ENCODE measurements at places on chromosomes 13 and 19.

DNA sequence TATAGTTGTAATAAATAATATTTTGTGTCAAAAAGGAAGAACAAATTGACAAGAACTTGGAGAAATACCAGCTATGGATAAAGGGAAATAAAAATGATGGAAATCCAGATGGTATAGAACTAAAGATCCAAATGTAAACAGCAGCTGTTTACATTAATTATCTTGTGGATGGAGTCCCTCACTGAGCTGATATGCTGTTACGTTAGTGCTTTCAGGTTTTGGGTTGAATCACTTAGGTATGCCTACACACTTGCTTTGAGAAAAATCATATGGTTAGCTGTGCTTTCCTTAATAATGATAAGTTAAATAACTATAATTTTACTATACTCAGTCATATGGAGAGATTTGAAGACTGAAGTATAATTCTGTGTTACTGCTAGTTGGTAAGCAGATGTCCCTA lies 27.7 kb downstream of the WASF3 start:
- no peak for DNase-seq

DNA sequence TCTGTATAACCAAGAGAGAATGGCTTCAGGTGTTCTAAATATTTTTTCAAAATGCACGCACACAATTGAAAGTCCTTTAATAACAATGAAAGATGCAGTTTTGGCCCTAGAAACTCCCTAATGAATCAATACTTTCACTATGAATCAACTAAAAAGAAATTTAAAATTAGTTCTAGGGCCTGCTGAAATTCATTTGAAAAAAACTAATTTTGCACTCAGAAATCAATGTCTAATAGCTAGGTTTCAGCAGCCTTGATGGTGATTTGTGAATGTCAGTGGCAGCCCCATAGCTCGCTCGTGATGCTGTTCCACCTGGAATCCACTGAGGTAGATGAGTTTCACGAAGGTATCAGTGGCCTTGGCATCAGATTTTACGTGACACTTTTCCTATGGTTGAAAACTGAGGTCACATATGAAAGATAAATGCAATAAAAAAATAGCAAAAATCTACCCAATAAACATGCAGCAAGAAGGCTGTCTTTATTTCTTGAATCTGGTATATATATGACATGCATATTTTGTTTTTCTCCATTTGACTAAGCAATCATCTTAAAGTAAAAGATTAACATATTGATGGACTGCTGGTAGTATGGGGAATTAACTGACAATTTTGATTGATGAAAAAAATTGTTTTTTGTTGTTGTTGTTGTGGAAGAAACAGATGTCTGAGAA lies 141.0 kb downstream of the AKAP11 start:
- DNase-seq, result no peak

DNA sequence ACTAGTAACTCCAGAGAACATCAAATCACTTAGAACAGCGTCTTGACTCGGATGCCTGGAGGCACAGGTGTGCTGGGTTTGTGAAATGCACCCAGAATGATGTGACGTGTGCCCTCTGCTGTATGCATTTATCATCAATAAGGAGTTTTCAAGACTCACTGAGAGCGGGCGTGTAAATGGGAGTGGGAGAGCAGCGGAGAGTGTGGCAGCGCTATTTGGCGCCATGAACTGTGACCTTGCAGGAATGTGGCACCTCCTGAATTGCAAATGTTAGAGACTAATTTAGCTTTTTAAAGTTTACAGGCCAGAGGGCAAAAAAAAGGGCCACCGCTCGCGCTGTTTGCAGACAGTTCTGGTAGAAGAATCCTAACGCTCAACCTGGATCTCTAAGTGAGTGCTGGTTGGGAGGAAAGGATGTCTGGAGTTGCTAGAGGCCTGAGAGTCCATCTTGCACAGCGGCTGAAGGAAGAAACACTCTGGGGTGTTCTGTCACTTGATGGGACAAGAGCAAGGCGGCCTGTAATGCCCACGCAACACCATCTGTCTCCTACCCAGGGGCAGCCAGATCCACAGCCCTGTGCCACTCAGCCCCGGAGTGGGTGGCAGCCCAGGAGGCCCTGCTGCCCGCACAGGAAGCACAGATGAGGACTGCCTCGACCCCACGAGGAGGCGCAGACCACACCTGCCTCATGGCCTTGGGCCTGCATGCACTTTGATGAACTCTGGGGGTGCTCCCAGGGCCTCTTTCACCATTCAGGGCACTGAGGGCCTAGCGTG lies 19.7 kb downstream of the RANBP3 start:
- DNase-seq, result no peak

DNA sequence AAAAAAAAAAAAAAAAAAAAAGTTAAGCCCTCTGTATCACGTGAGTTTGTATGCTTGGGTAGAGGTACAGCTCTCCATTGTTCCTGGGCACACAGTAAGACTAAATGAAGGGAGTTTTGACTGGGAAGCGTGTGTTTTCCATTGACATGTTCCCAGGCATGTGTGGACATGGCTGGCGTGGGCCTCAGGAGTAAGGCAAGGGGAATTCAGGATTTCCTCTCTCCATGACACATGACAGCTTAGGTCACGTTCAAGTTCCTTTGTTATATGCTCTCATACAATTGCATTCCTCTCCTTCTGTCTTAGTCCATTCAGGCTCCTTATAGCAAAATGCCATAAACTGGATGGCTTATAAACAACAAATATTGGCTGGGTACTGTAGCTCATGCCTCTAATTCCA lies 17.1 kb upstream of the MAP3K10 start:
- DNase-seq, result no peak

DNA sequence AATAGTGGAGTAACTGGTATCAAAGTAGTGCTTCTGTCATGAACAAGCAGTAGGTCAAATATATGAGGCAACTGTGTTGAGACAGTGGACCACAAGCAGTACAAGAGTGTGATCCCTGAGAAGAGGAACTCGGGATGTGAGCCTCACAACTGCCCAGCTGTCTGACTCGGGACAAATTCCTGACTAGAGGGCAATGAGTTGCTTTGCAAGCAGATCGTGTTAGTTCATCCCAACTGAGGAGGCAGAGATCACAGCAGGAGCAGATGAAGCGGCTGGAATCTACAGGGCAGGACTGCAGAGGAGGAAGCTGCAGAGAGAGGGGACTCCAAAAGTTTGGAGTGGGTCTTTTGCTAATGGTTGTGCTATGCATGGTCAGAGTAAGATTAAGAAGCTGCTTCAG lies 741.1 kb downstream of the DIAPH3 start:
- no peak for DNase-seq

- DNase-seq, result no peak
These were observed 50.0 kb upstream of the WDFY2 start for GRCh38 chr13:51534041-51534817.

- no peak for DNase-seq
These were observed 14.8 kb downstream of the PNPLA6 start for GRCh38 chr19:7550169-7550770.

DNA sequence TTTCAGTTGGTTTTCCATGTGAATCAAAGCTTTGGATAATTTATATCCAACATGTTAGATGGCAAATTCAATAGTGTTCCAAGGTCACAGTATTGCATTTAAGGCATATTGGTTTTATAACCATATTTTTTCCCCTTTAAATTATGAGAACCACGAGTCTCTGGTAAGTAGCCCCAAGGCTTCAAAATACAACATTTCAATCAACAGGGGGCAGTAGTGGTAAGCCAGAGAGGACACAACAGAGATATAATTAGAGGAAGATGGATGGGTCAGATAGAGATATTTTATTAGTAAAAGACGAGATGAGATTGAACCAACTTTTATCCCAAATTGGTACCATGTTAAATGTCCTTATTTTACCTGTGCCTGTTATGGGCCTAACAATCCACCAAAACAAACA lies 53.1 kb downstream of the KL start:
- DNase-seq, result peak; percentile 4

- DNase-seq, result peak; percentile 24
These were observed 15.7 kb downstream of the PLIN3 start for GRCh38 chr19:4851551-4852290.

GRCh38 chr13:113969973-113970611 lies 3.8 kb downstream of the C13orf46 start:
- DNase-seq, result no peak

- no peak for DNase-seq
These were observed at the start of gene SLC5A5 for GRCh38 chr19:17871878-17872250. TSS of gene SLC5A5 (plus strand) at chr19:17871945. CDS start at chr19:17872320, 375 bp downstream.

GRCh38 chr19:55451965-55452748 lies 9.1 kb upstream of the SHISA7 start:
- DNase-seq, result no peak

DNA sequence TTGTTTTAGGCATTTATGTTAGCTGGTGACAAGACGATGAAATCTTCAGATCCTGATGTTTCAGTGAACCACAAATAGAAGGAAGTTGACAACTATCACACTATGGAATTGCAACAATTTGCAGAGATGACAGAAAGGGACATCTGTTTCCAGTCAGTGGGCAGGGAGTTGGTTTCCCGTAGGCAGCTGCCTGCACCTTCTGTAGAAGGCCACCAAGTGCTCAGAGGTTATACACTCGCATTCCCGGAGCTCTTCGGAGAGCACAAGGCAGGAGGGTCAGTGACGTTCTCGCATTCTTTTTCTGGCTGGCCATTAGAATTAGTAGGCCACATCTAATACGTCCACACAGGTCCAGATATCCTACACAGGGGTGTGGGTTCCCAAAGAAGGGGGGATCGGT lies 129.4 kb downstream of the SHISA2 start:
- no peak for DNase-seq

DNA sequence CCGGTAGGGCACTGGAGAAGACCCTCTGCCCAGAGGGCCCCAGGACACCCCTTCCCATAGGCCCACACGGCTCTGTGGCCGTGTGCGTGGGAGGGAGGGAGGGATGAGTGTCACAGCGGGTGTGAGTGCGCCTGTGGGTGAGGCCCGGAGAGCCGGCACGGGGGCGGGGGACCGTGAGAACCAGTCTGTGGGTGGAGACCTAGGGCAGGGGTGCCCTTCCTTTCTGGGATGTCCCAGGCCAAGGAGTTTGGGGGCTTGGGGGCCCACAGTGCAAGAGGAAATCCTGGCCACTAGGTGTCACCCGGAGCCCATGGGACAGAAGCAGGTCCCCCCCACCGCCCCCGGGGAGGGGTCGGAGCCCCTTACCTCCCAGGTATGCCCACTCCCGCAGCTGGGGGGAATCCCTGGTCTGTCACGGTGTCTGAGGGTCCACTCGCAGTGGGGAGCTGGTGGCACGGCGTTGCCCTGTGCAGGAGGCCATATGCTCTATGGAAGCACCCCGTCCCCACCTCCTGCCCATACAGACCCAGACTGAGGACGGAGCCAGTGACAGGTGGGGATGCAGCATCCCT lies 16.0 kb upstream of the SLC7A10 start:
- no peak for DNase-seq

DNA sequence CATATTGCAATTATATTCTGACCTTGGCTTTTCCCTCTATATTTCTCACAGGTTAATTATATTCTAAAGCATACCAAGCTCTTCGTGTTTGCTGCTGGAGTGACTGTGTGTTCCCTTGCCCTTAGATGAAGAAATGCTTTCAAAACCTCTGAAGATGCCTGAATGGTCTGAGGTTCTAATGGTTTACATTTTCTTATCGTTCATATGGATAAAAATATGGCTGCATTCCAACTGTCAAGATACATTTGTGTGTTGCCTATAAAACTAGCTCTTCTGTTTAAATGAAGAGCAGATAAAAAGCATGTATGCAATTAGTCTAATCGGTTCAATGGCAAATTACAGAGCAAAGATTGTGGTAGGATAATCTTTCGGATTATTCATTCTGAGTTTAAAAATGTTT lies 68.4 kb upstream of the ANKRD10 start:
- no peak for DNase-seq

DNA sequence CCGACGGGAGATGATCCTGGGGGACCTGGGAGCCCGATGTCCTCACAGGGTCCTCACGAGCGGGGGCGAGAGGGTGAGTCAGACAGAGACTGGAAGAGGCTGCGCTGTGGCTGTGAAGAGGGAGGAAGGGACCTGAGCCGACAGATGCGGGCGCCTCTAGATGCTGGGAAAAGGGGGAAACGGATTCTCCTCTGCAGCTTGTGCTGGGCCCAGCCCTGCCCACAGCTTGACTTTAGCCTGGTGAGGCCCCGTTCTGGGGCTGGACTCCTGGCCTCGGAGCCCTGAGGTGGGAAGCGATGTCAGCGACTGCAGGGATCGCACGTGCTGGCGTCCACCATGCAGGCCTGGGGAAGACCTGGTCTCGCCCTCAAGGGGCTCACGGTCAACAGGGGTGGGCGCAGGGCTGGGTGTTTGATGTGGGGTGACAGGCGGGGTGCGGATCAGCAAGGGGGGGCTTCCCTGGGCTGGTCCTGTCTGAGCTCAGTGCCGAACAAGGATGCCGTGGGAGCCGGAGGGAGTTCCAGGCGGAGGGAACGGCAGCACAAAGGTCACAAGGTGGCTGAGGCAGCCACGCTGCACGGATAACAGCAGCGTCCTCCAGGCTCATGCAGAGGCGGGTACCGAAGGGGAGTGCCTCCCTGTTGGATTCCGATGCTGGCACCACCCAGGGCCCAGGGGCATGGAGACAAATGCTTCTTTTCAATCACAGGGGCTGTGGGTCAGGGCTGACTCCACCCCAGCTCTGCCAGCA lies 31.8 kb downstream of the PIP5K1C start:
- no peak for DNase-seq

GRCh38 chr13:101780211-101780610 lies 327.7 kb downstream of the ITGBL1 start:
- no peak for DNase-seq

- peak; percentile 32 for DNase-seq
These were observed 97.7 kb upstream of the IPO5 start for GRCh38 chr13:97855570-97856303.

- DNase-seq, result no peak
These were observed 6.7 kb upstream of the MADCAM1 start for GRCh38 chr19:489418-490196.

GRCh38 chr13:20197361-20197834 lies 4.7 kb upstream of the GJB2 start:
- peak; percentile 49 for DNase-seq

DNA sequence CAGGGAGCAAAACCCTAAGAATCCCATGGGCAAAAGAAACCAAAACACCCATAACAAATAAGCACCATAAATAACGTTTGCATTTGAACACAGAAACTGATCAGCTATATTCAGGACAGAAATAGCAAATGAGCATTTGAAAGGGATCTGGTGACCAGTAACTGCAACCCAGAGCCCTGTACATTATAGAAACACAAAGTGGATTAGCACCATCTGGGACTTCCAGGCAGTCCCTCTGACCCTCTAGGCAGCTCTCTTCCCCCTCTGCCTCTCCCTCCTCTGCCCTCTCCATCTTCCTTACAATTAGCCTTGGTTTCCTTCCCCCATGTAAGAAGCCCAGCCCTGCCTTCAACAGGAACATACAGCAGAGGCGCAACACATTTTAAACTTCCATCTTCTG lies 215.0 kb downstream of the DCLK1 start:
- DNase-seq, result no peak

- no peak for DNase-seq
These were observed 60.7 kb downstream of the LATS2 start for GRCh38 chr13:21000647-21001046.
